Stimulated activated CD4-positive, alpha-beta T cell treated with anti-CD3 and anti-CD28 coated beads, Interleukin-4, amount 100 ng/mL, for 24 hours (primary cell): ENCODE measurements at places on chromosomes 7 and 10.

DNA sequence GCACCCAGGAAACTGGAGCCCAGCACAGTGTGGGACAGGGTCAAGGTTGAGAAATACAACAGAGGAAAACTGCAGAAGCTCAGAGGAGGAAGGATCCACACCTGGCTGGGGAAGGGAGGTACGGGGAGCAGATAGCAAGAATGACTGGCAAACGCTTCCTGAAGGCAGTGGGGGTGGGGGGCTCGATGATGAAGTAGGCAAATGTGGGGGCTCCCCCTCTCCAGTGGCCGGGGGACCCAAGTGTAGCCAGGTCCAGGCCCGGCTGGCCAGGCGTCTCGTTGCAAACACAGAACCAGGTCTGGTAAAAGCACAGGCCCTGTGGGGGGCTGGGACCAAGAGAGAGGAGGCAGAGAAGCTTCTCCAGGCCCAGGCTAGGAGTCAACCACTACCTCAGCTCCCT lies 7.7 kb downstream of the CHST15 start:
- DNase-seq = no peak

DNA sequence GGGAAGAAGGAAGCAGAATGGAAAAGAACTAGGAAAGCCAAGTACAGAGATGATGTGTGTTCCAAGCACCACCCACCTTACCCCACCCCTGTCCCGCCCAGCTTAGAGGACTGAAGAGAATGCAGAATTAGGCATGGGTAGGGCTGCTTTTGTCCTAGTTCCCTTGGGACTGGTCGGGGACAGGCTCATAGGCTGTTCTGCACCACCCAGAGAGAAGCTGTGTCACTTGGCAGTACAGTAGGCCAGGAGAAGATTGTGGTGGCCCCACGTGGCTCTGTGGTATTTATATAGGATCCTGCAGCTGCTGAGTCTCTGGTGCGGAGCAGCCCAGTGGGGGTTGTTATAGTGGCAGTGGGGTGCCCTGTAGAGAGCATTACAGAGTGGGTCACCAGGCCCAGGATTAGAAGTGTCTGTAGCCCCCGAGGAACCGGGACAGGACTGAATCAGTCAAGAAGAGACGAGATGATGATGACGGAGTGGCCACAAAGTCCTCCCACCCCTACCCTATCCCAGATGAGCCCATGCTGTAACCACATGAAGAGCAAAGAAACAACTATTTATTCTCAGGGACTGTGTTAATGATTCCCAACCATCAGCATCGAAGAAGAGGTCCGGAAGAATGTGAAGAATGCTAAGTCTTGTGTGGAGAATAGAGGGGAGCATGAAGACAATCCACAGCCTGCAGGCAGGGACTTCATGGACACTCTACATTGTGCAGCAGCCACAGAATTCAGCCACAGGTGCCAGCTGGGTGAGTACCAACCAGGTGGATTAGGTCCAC lies 88.9 kb downstream of the C1GALT1 start:
- DNase-seq = no peak

- DNase-seq = no peak
Measured at GRCh38 chr10:44312401-44312800, 72.5 kb downstream of the CXCL12 start.

DNA sequence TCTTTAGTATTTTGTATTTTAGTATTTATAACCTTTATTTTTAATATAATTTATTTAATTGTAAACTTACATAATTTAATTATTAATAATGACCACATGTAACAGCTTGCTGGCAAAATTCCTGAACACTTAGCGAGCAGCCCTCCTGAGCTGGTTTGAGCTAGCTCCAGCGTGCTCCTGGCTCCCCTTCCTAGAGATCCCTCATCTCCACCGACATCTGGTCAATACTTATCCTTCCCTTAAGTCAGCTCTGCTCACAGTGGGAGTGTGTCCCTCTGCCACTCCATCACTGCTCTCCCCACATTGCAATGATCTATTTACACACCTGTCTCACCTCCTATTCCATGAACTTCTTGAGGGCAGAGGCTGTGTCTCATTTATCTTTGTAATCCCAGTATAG lies 20.6 kb upstream of the TBXAS1 start:
- DNase-seq = no peak

- peak; percentile 80 for DNase-seq
Measured at GRCh38 chr10:91409869-91410637, at the start of gene HECTD2. Gene HECTD2 (plus strand): TSS chr10:91410344. CDS start chr10:91410439, 95 bp downstream.

DNA sequence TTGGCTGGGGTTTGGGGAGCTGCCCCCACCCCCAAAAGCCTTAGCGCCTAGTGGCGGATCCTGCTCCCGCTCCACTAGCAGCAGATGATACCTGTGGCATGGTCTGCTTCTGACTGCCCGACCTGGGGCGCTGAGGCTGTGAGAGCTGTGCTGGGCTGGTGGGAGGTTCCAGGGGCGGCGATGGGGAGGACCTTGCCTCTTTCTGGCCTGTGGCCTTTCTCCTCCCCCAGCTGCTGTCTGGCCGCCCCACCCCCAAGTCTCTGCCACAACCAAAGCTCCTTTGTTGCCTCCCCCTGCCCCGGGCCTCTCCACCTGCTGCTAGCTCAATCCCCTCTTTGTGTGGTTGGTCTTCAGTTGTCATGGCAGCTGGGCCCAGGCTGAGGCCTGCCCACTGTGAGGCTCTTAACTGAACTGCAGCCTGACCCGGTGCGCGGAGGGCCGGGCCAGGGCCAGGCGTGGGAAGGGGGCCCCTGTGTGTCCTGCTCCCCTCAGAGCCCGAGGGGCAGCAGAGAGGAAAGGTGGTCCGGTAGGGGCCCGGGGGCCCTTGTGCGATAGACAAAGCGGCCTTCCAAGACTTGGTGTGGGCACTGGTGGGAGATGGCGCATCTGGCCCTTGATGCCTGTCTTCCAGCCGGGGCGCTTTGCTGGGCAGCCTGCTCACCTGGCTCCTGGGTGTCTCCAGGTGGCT lies 4.7 kb downstream of the ZNF775 start:
- DNase-seq = no peak

GRCh38 chr10:42650374-42650773 lies 12.0 kb upstream of the ZNF33B start:
- no peak for DNase-seq

DNA sequence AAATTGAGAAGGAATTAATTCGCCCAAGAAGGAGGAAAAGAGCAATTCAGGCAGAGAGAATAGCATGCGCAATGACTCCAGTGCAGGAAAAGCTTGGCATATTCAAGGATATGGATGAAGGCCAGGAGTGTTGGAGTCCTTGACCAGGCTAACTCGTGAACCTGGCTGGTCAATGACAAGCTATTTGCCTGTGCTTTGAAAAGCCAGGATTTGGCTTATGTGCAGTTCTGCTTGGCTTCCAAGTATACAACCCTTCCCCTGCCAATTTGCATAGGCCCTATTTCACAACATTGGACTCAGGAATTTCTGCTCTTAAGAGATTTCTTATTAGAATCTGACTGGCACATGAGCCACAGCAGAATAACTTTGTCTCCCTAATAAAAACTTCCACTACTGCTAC lies 72.3 kb upstream of the SP8 start:
- DNase-seq = no peak

DNA sequence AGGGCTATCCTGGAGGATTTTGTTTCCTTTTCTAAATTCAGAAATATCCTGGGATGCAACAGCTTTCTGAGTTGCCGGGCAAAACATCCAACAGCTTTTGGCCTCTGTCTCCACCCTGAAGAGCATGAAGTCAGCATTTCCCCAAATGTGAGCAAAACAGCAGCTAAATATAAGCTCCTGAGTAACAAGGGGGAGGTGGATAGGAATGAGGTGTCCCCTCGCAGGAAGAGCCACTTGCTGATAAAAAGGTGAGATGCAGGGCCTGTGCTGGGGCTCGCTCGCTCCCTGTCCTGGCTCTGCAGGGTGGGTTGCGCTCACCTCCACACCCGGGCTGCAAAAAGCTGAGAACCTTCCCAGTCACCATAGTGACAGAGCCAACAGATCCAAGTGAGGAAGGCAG lies 264.3 kb downstream of the ZEB1 start:
- no peak for DNase-seq

- no peak for DNase-seq
Measured at GRCh38 chr10:7048061-7048460, 362.8 kb downstream of the SFMBT2 start.

- DNase-seq = peak; percentile 49
Measured at GRCh38 chr10:124632064-124632531, 112.1 kb downstream of the FAM53B start.

GRCh38 chr7:85693326-85693725 lies 506.5 kb upstream of the SEMA3D start:
- no peak for DNase-seq

- no peak for DNase-seq
Measured at GRCh38 chr10:103627111-103627892, 133.8 kb downstream of the NEURL1 start.

GRCh38 chr7:108313086-108313485 lies 143.2 kb downstream of the NRCAM start:
- DNase-seq = no peak

DNA sequence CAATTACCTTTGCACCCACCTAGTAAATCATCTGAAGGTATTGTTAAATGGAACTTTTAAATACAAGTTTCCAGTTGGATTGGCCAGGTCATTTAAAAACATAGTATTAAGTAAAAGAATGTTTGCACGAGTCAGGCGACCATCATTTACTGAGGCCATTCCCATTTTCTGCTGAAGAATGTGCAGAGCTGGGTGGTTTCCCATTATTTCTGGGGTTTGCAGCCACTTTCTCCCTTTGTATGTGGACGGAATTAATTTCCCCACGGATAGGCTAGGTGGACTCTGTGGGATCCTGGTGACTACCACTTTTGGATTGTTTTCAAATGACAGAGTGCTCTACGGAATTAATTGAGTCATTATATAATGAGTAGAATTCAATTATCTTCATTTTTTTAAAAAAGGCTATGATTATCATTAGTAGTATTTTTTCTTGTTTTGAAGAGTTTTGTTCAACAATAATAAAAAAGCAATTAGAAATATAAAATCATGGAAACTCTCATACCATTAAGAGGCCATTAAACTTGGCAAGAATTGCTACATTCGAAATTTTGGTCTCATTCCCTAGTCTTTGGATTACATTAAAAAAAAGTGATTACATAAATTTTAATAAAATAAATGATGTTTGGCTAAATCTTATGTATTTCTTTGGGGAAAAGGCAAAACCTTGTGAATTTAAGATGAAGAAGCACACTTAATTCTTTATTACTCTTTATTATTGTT lies 120.4 kb upstream of the FZD8 start:
- no peak for DNase-seq

GRCh38 chr10:34994565-34995142 lies 95.5 kb downstream of the CUL2 start:
- DNase-seq = peak; percentile 48

GRCh38 chr10:71223347-71224058 lies 11.1 kb downstream of the UNC5B start:
- no peak for DNase-seq

DNA sequence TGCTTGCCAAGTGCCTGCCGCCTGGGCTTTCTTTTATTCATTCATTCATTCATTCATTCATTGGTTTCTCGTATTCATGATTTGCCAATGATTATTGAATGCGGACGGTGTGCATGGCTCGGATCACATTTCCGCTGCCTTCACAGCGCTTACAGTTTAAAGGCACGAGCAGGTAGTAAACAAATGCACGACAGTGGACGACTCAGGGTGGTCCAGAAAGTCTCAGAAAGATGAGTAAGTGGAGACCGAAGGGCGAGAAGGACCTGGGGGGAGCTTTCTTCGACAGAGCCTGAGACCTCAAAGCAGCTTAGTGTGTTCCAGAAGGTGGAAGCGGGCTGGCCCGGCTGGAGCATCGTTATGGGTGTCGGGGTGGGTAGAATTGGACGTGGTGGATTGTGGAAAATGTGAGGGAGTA lies 506 bp downstream of the MCM10 start:
- no peak for DNase-seq

GRCh38 chr10:14879928-14880193 lies 1.2 kb downstream of the SUV39H2 start:
- no peak for DNase-seq

DNA sequence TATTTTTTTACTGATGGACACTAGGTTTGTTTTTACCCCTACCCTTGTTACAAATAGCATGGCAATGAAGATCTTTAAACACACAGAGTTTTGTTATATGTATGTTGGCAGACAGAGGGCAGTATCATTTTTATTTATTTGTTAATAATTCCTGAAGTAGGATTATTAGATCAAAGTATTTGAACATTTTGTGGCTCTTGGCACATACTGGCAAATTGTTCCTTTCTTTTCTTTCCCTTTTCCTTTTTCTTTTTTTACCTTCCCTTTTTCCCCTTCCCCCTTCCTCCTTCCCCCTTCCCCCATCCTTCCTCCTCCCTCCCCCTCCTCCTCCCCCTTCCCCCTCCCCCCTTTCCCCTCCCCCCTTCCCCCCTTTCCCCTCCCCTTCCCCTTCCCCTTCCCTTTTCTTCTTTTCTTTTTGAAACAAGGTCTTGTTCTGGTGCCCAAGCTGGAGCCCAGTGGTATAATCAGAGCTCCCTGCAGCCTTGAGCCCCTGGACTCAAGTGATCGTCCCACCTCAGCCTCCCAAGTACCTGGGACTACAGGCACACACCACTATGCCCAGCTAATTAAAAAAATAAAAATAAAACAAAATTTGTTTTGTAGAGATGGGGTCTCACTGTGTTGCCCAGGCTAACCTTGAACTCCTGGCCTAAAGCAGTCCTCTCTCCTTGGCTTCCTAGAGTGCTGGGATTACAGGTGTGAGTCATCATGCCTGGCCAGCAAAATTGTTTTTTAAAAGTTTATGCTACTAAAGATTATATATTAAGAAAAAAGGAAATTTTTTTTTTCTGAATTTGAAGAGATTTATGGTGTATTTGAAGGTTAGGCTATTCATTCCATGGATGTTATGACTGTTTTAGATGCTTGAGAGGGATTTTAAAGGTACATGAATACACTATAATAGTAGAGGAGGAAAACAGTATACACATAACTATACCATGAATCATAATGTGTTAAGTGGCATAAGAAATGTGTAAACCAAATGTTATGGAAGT lies 39.3 kb downstream of the SEPTIN7 start:
- DNase-seq = no peak

GRCh38 chr10:81534991-81535390 lies 340.0 kb upstream of the NRG3 start:
- no peak for DNase-seq

DNA sequence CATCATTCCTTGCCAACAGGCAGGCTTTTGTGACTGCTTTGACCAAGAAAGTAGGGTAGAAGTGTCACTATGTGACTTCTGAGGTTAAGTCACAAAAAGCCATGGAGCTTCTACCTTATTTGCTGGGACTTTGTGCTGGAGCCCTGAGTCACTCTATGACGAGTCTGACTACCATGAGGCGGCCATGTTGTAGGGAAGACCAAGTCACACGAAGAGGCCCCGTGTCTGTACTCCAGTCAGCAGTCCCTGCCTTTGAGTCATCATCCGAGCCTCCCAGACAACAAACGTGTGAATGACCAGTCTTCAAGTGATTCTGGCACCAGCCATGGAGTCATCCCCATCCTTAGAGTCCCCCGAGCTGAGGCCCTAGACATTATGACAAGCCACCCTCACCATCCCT lies 3.5 kb upstream of the MYL10 start:
- no peak for DNase-seq

DNA sequence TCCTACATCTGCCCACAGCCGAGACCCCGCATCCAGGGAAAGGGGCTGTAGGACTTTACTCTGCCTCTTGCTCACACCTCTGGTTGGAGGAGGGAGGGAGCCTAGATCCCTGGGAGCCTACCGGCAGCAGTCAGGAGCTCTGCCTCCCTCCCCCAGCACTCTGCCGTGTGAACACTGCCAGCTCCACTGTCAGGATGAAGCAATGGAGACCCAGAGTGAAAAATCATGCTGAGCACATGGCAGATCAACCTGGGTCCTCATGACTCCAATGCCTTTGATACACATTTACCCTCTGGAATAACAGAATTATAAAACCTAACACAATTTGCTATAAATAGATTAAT lies 477.7 kb downstream of the TNS3 start:
- DNase-seq = no peak

- DNase-seq = no peak
Measured at GRCh38 chr10:73559590-73559989, 31.6 kb downstream of the USP54 start.
